ENCODE measurements at places on chromosomes 2 and 18. TPM values are rescaled to one million over a fixed set of nuclear protein-coding genes. Genes with fewer than 3 reads are reported as not detected.

DNA sequence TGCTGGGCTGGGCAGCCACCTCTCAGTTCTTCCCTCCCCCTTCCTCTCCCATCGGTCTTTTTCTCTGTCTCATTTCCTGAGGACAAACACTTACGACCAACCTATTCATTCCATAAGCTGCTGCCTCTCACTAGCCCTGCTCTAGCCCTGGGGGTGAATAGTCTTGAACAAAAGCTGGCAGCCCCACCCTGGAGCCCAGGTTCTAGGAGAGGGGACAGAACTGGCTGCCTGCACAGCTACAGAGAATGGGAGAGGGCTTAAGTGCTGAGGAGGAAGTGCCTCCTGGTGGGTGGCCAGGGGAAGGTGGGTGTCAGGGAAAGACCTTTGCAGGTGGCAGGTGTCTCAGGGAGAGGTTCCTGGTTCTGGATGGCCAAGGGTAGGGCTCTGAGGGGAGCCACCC lies 22.8 kb downstream of the ANO7 start:
- DNase-seq: no peak

DNA sequence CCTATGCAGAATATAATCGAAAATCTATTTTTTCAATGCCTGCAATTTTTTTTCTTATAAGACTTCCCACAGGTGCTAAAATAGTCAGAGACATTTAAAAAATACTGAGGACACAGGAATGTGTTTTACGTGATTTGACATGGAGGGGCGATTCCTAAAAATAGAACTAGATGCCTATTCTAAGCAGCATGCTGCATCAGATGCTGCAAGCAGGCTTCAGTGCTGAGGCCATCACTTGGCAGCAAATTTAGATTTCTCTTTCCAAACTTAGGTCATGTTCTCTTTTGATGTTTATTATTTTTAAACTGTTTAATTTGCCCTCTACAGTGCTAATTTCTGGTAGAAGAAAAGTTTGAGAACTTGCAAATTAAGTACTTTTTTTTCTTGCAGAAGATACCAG lies 43.7 kb upstream of the NCK2 start:
- DNase-seq: no peak

GRCh38 chr2:182509216-182509615 lies 82.4 kb upstream of the PDE1A start:
- DNase-seq: no peak

GRCh38 chr2:113220970-113221708 lies 47.4 kb downstream of the PSD4 start:
- no peak for DNase-seq

- no peak for DNase-seq
Observed at GRCh38 chr2:119837759-119838158, 78.0 kb downstream of the PTPN4 start.

- no peak for DNase-seq
Observed at GRCh38 chr2:85531589-85531988, 7.4 kb upstream of the MAT2A start.

DNA sequence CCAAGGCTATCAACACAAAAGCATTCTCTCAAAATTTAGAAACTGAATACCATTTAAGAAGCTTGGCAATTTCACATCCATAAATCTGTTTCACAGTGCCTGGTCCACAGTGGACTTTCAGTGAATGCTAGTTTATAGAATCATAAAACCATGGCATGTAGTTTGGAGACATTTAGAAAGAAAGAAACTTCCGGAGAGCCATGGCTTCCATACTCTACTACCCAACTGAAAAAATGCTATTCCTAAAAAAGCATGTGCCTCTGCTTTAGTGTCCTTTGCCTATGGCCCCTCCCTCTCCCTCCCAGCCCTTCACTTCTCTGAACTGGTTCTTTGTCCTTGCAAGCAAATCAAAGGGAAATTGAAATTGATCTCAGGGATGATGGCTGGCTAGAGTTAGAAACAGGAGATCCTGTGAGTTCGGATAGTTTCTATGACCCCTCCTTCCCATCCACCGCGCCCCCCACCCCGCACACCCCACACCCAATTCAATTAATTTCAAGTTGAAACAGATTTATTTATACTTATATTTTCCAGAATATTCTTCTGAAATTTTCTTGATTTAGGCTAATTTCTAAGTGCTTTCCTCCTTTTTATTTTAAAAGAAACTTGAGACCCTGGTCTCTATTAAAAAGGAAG lies 248.3 kb downstream of the TRIB2 start:
- DNase-seq: no peak

GRCh38 chr2:19332503-19332902 lies 25.9 kb downstream of the OSR1 start:
- no peak for DNase-seq

DNA sequence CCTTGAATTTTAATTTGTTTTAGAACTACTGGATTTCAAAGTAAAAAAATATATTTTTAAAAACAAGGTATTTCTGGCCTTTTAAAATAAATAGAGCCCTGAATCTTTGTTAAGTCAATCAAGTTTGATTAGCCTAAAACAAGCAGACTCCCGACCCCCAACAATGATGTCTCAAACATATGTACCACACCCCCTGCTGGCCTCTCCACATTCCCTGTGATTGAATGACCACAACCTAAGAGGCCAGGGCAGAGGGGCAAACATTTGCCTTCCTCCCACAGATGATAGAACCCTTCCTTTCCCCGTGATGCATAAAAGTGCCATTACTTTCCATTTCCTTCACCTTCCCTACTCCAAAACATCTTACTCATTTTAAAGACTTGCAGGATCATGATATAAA lies 130.9 kb downstream of the STK39 start:
- no peak for DNase-seq

DNA sequence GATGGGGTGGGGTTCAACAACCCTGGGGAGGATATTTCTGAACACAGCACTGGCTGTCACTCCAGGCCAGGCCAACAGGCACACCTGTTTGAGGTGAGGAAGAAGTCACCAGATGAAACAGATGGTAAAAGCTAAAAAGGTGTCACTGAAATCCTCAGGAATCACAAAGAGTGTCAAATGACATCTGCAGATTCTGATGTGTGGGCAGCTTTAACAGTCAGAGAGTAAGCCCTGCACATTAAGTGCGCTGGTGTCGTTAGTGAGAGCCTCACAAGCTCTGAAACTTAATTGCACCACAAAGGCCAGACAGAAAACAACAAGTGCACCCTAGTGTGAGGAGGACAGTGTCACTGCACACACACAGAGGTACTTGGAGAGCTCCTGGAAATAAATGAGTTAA lies 13.6 kb downstream of the FLACC1 start:
- DNase-seq: no peak

- DNase-seq: no peak
Observed at GRCh38 chr18:45666520-45666919, 51.2 kb downstream of the SLC14A2 start.

DNA sequence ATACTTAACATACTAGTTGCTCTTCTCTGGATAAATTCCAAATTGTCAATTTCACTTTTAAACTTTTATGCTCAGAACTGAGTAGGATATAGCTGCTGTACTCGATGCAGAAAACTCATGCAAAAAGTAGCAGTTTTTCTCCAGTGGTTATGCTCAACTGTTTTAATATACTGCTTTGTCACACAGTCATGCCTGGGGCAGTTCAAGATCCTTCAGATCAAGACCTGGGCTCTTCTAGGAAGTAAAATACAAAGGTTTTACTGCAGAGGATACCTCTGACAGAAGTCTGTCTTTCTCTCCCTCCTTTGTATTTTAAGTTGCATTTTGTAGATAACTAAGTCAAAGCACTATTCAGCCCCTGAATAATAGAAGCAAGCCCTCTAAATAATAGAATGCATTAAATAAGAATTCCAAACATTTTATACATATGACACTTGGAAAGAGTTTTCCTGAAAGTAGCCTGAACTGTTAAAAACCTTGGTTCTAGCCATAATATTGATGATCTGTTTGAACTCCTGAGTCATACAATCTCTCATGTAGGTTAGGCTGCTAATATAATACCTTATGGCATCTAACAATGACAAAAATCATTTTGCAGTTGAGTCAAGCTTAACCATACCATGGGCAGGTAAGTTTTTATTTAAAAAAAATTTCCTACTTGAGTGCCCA lies 183.3 kb upstream of the TRIB2 start:
- DNase-seq: no peak

- DNase-seq: no peak
Observed at GRCh38 chr2:1569879-1570450, 156.7 kb downstream of the TPO start.

DNA sequence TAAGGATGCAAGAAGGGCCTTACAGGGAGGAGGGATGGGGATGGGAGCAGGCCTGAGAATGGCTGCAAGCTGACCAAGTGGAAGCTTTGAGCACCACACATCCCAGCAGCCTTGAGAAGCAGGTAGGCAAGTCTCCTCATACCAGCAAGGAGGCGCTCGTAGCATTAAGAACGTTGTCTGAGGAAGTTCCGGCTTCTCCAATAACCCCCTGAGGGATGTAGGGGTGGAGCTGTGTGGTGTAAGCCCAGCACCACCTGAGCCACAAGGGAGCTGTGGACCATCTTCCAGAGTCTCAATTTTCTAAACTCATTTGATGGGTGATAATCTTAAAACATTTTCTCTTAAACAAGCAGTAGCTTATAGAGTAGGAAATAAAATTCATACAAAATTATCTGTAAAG lies 50.6 kb downstream of the ST3GAL5 start:
- DNase-seq: no peak

- DNase-seq: no peak
Observed at GRCh38 chr18:41096504-41096903, 858.5 kb upstream of the PIK3C3 start.

DNA sequence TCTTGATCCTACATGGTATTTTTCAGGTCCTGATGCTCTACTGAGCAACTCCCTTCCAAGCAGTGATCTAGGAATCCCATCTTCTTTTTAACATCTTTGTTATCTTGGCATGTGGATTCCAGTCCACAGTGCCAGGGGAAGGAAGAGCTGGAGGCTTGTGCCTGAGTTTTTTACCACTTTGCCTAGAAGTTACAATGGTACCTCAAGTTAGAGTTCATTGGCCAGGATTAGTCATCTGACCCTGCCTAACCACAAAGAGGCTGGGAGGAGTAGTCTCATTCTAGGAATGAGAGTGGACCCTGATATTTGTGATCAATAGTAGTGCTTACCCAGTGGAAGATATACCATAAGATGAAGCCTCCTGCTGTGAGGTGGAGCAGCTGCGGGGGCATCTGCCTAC lies 109.3 kb downstream of the ADCYAP1 start:
- DNase-seq: no peak

GRCh38 chr2:145404690-145405089 lies 884.8 kb upstream of the ZEB2 start:
- DNase-seq: no peak

DNA sequence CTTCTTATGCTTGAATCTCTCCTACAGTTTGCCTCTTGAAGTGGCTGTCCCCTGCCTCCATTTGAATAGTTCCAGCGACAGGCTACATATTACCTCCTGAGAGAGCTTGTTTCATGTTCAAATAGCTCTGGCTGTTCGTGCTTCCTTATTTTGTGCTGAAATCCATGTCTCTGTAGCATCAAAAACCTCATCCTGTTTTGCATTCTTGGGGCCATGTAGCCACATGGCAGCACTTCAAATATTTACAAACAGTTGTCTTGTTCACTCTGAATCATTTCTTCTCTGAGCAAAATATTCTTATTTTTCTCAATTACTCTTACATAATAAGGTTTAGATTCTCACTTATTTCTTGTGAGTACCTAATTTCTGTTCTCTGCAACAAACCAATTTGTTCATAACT lies 1243.1 kb upstream of the NXPH2 start:
- no peak for DNase-seq

DNA sequence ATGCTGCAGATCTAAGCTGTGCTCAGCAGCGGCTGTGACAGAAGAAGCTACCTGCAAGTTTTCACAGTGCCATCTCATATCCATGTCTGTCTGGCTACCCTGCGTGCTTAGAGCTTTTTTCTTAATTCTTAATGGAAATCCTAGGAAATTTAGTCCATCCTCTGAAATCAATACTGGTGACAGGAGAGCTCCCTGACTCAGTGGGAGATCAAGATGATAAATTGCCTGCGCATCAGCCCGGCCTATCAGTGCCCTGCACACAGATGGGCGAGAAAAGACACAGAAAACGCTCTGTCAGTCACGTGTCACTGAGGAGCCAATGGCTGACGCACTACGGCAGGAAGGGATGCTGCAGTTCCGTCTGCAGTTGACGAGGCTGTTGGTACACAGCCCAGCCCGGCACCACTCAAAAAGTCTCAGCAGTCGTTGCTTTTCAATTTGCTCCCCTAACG lies 819.6 kb upstream of the FSHR start:
- DNase-seq: peak; percentile 24

- DNase-seq: peak; percentile 46
Observed at GRCh38 chr2:27735263-27735904, 36.1 kb upstream of the MRPL33 start.

DNA sequence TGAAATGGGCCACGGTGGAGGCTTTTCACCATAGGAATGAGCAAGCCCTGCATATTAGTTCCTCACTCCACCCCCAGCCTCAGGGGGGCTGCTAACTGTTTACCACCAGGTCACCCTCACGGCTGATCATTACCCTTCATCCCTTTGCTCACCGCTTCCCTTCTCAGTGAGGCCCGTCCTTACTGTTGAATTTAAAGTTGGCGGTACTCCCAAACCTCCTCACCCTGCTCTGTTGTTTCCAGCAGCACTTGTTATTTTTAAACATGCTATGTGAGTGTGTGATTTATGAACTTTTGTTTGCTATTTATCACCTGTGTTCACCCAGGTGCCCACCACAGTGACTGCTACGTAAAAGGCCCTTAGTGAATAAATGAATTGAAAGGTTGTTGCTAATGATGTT lies 243.6 kb downstream of the ZNF407 start:
- no peak for DNase-seq

The IL18RAP gene
- total RNA-seq: 0.22 TPM

The ACADL gene
- total RNA-seq: 85.4 TPM

The SLC16A14 gene
- total RNA-seq: 8.4 TPM

The REG3A gene
- not detected for total RNA-seq

The STK17B gene
- 51.1 TPM for total RNA-seq

The KRCC1 gene
- total RNA-seq: 34.5 TPM

All from tibial nerve (tissue), 4 donors.